SJSA1 (cell line): ENCODE measurements at places on chromosomes 3 and 15.

- DNase-seq, result no peak
These were observed 48.4 kb downstream of the TMEM266 start for GRCh38 chr15:76108021-76108723.

DNA sequence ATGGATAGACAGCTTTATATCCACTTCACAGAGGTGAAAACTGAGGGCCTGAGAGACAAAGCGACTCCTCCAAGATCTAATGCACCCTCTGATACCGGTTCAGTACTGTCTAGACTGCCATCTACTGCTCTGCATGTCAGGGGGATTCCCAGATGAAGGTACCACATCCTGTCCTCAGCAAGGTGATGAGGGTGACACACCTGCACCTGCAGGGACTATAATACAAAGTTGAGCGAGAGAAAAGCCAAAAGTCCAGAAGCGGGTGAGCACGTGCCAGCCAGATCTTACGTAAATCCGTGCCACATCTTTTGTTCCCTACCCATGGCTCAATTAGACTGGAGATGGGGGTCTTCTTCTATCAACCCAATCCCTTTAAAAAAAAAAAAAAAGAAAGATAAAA lies 32.4 kb upstream of the HES1 start:
- DNase-seq, result no peak

DNA sequence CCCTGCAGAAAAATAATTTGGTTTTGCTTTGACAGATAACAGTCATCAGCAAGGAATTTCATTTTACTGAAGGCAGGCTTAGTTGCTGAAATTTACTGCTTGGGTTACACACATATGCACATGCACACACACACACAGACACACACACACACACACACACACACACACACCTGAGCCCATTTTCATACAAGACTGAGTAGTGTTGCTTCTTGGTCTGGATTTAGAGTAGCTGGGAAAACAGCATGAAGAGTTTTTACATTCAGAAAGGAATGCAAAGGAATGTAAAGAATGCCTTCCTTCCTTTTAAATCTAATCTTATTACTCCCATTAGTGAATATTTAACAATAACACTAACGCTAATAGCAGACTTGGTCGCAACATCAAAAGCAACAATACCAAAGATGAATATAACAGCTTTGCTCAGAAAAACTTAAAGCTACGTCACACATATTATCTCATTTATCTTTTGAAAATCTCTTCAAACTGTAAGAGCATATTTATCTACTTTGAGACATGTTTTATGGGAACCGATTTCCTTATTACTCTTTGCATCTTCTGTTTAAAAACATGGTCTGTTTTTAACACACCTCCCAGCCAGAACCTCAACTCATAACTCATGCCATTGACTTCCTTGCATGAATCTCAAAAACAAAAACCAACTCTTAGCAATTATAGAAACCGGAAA lies 32.5 kb downstream of the RFTN1 start:
- DNase-seq, result no peak

- no peak for DNase-seq
These were observed 183.6 kb downstream of the UACA start for GRCh38 chr15:70579766-70580165.

GRCh38 chr3:85244519-85244918 lies 285.7 kb downstream of the CADM2 start:
- no peak for DNase-seq

- DNase-seq, result no peak
These were observed 103.7 kb downstream of the CADPS start for GRCh38 chr3:62771331-62772072.

DNA sequence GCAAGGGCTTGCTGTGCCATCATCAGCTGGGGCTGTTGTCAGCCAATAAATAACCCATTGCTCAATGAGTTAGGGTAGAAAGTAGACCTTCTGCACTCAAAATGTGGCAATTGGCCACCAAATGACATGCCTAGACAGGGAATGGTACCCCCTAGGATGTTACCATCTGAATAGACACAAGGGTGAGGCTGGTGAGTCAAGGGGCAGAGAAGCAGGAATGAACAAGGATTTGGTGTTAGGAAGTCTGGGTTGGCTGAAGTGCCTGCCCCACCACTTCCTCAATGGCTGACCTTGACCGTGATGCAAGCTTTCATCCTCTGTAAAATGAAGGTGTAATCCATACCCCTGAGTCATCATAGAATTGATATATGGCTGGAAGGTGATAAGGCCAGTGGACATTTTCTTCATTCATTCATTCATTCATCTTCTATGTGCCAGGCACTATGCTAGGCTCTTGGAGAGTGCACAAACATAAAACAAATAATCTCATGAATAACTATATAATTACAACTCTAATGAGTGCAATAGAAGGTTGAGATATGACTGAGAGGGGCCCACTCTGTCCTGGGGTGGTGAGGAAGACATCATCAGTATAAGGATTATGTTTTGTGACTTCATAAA lies 4.4 kb upstream of the CA12 start:
- no peak for DNase-seq

GRCh38 chr15:70215951-70216350 lies 118.2 kb upstream of the TLE3 start:
- no peak for DNase-seq

GRCh38 chr3:38154033-38154494 lies 11.3 kb upstream of the OXSR1 start:
- no peak for DNase-seq
